IMR-90 (cell line): ENCODE measurements at places on chromosomes 11 and 22. TPM values are rescaled to one million over a fixed set of nuclear protein-coding genes. Genes with fewer than 3 reads are reported as not detected.

- no peak overlapping the region for H3K27ac ChIP-seq
- H3K4me1 ChIP-seq = no peaks in the 10 kb centered on the region
- no peak overlapping the region for H3K4me3 ChIP-seq
- no peak for DNase-seq
- peaks cover 55% of the 10 kb centered on the region for H3K27me3 ChIP-seq
These were observed 5.4 kb downstream of the TBC1D10C start for GRCh38 chr11:67409261-67409666.

DNA sequence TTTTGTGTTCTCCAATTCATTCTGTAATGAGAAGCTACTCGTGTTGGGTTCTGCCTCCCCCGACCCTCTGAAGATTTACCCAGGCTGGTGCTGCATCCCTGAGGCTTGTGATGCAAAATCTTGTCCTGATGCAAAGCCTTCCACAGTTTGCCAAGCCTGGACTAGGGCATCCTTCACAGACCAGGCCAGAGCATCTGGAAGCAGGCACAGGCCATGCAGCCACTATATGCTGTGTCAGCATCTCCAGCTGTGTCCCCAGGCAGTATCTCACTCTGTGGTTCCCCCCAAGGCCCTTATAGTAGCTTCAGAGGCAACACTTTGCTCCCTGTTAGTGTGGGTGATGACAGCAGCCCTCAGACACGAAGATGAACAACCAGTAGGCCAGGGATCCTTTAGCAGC lies 77.3 kb upstream of the RCN1 start:
- no peaks in the 10 kb centered on the region for H3K4me1 ChIP-seq
- H3K27me3 ChIP-seq = peaks cover 58% of the 10 kb centered on the region
- no peaks in the 10 kb centered on the region for H3K36me3 ChIP-seq
- no peak overlapping the region for H3K27ac ChIP-seq

DNA sequence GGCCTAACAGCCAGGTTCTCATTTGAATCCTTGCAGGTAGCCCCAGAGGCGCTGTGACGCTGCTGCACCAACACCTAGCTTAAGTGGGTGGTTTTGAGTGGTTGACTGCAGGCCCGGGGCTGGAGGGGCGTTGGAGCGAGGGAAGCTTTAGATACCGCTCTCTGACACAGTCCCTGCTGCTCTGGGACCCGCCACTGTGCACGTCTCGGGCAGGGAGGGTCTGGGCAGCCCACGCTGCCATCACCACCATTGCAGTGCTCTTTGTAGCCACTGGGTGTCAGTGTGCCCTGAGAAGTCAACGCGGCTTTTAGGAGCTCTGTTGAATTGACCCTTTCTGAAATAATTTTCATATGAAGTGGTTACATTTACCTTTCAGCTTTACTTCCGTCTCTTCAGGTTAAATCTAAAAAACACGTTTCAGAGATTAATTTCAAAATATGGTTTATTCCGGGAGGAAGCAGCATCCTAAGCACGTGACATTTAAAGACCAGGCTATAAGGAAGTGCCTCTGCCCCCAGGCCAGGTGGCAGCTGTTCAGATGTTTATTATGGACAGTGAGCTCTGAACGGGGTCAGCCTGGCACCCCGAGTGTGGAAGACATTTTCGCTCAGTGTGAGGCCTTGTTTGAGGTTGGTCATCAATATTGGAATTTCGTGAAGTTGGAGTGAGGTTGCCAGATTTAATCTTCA lies 30.9 kb upstream of the PARVB start:
- H3K27me3 ChIP-seq = no peaks in the 10 kb centered on the region
- H3K4me3 ChIP-seq = no peak overlapping the region
- peaks cover 61% of the 10 kb centered on the region for H3K36me3 ChIP-seq
- no peak overlapping the region for H3K27ac ChIP-seq
- peaks cover 7% of the 10 kb centered on the region; the same call in 1 of the 2 replicates for H3K4me1 ChIP-seq

GRCh38 chr11:46378811-46379481 lies 2.5 kb upstream of the MDK start:
- H3K27me3 ChIP-seq = no peaks in the 10 kb centered on the region
- H3K4me1 ChIP-seq = peaks cover 8% of the 10 kb centered on the region
- H3K27ac ChIP-seq = no peak overlapping the region
- no peak overlapping the region for H3K4me3 ChIP-seq
- DNase-seq = no peak

GRCh38 chr22:47681411-47682165 lies 919.1 kb downstream of the TBC1D22A start:
- H3K4me3 ChIP-seq = no peak overlapping the region
- H3K4me1 ChIP-seq = no peaks in the 10 kb centered on the region
- DNase-seq = no peak
- no peaks in the 10 kb centered on the region for H3K36me3 ChIP-seq
- no peak overlapping the region for H3K27ac ChIP-seq

DNA sequence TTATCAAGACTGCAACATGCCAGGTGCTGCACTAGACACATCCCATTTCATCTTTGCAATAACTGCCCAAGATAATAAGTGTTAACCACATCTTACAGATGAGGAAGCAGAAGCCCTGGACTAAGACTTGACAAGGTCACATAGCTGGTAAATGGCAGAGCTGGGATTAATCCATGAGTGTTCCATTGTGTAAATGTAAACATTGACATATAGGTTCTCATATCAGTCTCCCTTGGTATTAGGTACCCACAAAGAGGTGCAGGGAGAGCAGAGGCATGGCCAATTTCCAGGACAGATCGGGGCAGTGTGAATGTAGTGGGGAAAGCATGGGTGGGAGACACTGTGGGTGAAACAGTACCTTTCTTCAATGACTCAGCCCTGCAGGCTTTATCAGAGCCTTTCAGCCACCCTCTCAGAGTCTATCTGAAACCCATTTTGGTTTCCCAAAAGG lies 17.9 kb downstream of the MICAL2 start:
- peaks cover 1% of the 10 kb centered on the region; the same call in 1 of the 2 replicates for H3K36me3 ChIP-seq
- no peaks in the 10 kb centered on the region for H3K27me3 ChIP-seq
- H3K4me1 ChIP-seq = peaks cover 44% of the 10 kb centered on the region
- DNase-seq = no peak

DNA sequence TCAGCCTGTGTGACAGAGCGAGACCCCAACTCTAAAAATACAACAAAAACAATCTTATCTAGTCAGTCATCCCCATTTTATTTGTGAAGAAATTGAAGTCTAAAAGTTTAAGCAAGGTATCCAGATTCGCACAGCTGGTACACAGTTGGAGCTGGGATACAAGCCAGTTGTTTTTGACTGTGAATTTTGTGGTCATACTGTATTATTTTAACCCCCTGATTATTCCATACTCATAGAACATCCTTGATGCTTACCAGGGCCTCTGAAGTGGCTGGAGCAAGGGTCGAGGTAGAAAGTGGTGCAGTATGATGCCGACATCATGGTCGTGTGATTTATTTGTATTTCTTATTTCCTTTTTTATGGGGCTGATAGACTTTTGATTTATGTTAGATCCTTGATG lies 50.0 kb downstream of the BID start:
- H3K36me3 ChIP-seq = peaks cover 16% of the 10 kb centered on the region
- DNase-seq = peak; percentile 38

- no peaks in the 10 kb centered on the region for H3K36me3 ChIP-seq
- DNase-seq = peak; percentile 43
- H3K4me1 ChIP-seq = no peaks in the 10 kb centered on the region
- H3K4me3 ChIP-seq = no peak overlapping the region
- H3K27me3 ChIP-seq = no peaks in the 10 kb centered on the region
- H3K27ac ChIP-seq = no peak overlapping the region
These were observed 77.3 kb downstream of the SCN3B start for GRCh38 chr11:123577081-123577598.

DNA sequence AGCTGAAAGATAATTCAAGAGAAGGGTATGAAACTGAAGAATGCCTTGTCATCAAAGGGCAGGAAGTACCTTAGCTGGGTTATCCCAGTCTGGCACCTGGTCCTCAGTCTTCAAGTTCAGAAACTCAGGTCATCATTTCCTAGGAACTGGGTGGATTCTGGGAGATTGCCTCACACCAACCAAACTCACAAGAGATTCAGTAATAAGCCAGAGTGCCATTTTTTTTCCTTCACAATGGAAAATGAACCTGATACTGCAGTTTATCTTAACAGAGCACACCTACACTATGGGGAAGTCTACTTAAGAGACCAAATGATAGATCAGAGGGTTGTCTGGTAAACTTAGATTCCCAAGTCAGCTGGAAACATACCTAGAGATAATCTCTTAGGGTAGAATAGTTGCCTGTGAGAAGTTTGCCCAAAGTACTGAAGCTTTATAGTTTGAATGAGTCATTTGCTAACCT lies 3.8 kb upstream of the BUD13 start:
- H3K27me3 ChIP-seq = no peaks in the 10 kb centered on the region
- peaks cover 19% of the 10 kb centered on the region for H3K36me3 ChIP-seq
- H3K4me1 ChIP-seq = peaks cover 4% of the 10 kb centered on the region
- H3K27ac ChIP-seq = no peak overlapping the region
- no peak overlapping the region for H3K4me3 ChIP-seq
- no peak for DNase-seq

DNA sequence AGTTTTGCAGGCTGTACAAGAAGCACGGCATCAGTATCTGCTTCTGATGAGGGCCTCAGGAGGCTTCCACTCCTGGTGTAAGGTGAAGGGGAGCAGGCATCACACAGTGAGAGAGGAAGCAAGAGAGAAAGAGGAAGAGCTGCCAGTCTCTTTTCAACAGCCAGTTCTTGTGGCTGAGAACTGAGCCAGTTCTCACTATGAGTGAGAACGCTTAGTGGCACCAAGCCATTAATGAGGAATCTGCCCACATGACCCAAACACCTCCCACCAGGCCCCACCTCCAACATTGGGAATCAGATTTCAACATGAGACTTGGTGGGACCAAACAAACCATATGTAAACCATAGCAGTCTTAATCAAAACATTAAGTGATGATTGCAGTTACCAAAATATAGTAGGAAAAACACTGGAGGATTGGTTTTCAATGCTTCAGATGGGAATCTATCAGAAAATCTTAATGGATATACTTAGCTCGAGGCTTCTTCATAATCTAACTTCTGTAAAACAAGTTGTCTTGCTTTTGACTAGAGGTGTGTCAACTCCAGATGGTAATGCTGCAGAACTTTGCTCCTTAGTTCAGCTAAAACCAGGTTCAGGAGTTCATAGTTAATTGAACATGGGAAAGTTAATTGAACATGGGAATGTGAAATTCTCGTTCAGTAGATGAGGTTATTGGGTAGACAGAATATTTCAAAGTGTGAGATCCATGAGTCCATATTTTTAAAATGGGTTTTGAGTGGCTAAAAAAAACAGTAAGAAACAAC lies 12.2 kb downstream of the FAR1 start:
- no peak overlapping the region for H3K27ac ChIP-seq
- H3K4me3 ChIP-seq = no peak overlapping the region
- H3K36me3 ChIP-seq = 0 out of 2 replicates have a peak, but pooled peaks cover 1% of the 10 kb centered on the region
- peaks cover 2% of the 10 kb centered on the region; the same call in 1 of the 2 replicates for H3K4me1 ChIP-seq
- no peaks in the 10 kb centered on the region for H3K27me3 ChIP-seq
- DNase-seq = no peak

- H3K4me3 ChIP-seq = no peak overlapping the region
- no peaks in the 10 kb centered on the region; the same call in 1 of the 2 replicates for H3K4me1 ChIP-seq
- no peaks in the 10 kb centered on the region for H3K27me3 ChIP-seq
- H3K36me3 ChIP-seq = peaks cover 54% of the 10 kb centered on the region
- DNase-seq = peak; percentile 44
These were observed 21.7 kb downstream of the TIMP3 start for GRCh38 chr22:32823024-32823730.

- no peaks in the 10 kb centered on the region for H3K36me3 ChIP-seq
- H3K27me3 ChIP-seq = no peaks in the 10 kb centered on the region
- DNase-seq = no peak
- H3K4me3 ChIP-seq = no peak within 1 kb of the TSS
- H3K4me1 ChIP-seq = no peaks in the 10 kb centered on the region
These were observed at the start of gene MS4A1 for GRCh38 chr11:60455531-60456042. TSS of gene MS4A1 (plus strand) at chr11:60455847. CDS start at chr11:60462375, 6,528 bp downstream.

- H3K36me3 ChIP-seq = no peaks in the 10 kb centered on the region
- peaks cover 4% of the 10 kb centered on the region for H3K27me3 ChIP-seq
- no peak overlapping the region for H3K27ac ChIP-seq
- no peak for DNase-seq
- H3K4me3 ChIP-seq = no peak overlapping the region
- H3K4me1 ChIP-seq = 0 out of 2 replicates have a peak, but pooled peaks cover 2% of the 10 kb centered on the region
These were observed 10.0 kb upstream of the MTMR3 start for GRCh38 chr22:29872989-29873388.

DNA sequence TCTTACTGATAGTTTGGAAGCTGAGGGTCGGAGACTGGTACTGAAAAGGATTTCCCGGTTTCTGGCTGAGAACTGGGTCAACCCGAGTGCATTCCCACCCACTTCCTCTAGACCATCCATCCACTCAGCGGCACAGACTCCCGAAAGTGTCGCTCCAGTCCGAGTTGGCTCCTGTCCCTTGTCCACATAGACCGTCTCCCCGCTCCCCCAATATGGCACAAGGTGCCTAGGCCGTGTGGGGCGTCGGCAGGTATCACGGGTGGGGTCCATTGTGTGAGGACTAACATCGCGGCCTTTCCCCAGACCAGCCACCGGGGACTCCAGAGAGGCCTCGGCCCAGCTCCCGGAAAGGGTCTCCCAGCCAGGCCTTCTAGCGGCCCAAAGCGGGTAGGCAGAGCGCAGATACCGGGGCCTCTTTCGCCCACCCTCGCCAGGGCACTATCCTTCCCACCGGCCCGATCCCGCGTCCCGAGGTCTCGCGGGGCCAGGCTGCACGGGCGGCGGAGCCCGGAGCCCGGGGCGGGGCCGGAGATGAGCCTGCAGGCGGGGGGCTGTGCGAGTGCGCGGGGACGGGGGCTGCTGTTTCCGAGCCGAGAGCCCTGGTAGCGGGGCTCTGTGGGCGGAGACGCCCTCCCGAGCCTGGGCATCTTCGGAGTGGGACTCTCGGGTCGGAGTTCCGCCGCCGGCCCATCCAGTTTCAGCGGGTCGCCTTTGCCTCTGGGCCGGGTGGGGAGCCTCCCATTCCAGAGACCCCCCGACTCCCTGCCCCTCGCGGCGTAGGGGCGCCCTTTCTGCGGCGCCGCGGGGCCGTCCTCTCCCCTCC lies 21.1 kb downstream of the SERPINH1 start:
- H3K4me1 ChIP-seq = peaks cover 8% of the 10 kb centered on the region
- H3K36me3 ChIP-seq = no peaks in the 10 kb centered on the region
- peak; percentile 66 for DNase-seq
- H3K27ac ChIP-seq = peak overlapping the region; percentile 95
- H3K4me3 ChIP-seq = peak overlapping the region; percentile 65
- H3K27me3 ChIP-seq = no peaks in the 10 kb centered on the region

DNA sequence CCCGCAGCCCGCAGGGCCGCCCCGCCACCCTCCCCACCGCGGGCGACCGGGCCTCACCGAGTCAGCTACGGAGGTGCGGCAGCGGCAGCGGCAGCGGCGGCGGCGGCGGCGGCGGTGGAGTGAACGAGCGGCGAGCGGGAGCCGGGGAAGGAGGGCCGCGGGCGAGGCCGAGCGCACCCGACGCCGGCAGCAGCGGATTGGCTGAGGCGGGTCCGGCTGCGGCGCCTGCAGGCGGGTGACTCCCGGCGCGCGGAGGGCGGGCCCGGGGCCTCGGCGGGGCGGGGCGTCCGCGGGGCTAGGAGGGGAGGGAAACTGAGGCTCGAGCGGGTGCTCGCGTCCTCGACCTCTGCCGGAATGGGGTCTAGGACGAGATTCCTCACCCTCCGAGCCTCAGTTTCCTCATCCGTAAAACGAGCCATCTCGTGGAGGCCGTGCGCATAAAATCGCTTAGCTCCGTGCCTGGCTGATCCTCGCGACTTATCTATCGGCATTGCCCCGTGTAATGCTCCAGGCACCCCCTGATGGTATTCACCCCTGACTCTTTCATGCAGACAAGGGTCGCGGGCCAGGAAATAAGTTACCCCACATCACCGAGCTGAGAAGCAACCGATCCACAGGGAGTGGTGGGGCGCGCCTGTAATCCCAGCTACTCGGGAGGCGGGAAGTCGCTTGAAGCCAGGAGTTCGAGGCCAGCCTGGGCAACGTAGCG lies at the start of gene CPT1A:
Gene CPT1A, minus strand, starts transcription at position 199 of the 709 bp plus-strand sequence. CDS start 26,442 bp downstream, outside the sequence.
- peak; percentile 66 for DNase-seq
- peaks cover 1% of the 10 kb centered on the region; the same call in 1 of the 2 replicates for H3K36me3 ChIP-seq
- peaks cover 24% of the 10 kb centered on the region for H3K4me1 ChIP-seq
- peaks cover 5% of the 10 kb centered on the region for H3K27me3 ChIP-seq
- H3K27ac ChIP-seq = peak within 1 kb of the TSS; percentile 74

The NOL12 gene
- total RNA-seq = 16.0 and 29.7 TPM in 2 replicates

The OOSP2 gene
- not detected in 2 replicates for total RNA-seq

The CASP5 gene
- total RNA-seq = not detected in 2 replicates

The SLC5A12 gene
- total RNA-seq = not detected in 2 replicates

The C11orf97 gene
- not detected in 2 replicates for total RNA-seq
